ENCODE measurements at places on chromosomes 7 and 10. TPM values are rescaled to one million over a fixed set of nuclear protein-coding genes. Genes with fewer than 3 reads are reported as not detected.

The ACTL6B gene
- not detected for total RNA-seq

The HHEX gene
- total RNA-seq: 32.8 TPM

The ZDHHC6 gene
- total RNA-seq: 29.4 TPM

The PTPRZ1 gene
- total RNA-seq: 0.56 TPM

Measured in endothelial cell of coronary artery (primary cell).